ENCODE measurements at places on chromosomes 4 and X.

DNA sequence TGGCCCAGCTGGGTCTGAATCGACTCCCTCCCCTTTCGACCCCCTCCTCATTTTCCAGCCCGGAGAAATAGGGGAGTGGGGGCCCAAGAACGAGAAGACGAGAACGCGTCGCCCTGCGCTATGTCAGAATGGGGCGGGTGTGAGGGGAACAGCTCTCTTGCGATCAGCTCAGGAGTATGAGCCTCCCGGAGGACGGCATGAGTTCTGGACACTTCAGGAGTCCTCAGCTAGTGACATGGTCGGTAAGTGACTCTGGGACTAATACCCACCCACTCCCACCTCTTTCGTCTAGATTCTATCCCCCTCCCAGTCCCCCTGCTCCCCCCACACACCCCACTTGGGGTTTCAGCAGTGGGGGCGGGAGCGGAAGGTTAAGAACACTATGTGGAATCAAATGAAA, 944 bp downstream of the KLF8 start:
- DNase-seq = no peak

DNA sequence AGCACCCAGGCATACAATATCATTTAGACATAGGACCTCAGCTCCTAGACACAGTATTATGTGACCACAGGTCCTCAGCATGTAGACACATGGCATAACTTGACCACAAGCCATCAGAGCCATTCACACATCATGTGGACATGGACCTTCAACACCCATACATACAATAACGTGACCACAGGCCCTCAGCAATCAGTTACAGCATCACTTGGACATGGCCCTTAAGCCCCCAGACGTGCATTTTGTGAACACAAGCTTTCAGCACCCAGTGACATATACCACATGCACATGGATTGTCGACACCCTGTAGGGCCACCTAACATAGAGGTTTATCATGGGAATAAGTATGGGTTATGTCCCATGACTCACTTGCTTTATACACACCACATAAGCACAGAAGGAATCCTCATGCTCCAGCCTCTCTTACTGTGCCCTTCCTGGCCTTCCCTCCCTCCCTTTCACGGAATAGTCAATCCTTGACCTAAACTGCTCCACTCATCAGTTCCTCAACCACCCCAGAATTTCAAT, 1.9 kb downstream of the TSPYL2 start:
- DNase-seq = no peak

DNA sequence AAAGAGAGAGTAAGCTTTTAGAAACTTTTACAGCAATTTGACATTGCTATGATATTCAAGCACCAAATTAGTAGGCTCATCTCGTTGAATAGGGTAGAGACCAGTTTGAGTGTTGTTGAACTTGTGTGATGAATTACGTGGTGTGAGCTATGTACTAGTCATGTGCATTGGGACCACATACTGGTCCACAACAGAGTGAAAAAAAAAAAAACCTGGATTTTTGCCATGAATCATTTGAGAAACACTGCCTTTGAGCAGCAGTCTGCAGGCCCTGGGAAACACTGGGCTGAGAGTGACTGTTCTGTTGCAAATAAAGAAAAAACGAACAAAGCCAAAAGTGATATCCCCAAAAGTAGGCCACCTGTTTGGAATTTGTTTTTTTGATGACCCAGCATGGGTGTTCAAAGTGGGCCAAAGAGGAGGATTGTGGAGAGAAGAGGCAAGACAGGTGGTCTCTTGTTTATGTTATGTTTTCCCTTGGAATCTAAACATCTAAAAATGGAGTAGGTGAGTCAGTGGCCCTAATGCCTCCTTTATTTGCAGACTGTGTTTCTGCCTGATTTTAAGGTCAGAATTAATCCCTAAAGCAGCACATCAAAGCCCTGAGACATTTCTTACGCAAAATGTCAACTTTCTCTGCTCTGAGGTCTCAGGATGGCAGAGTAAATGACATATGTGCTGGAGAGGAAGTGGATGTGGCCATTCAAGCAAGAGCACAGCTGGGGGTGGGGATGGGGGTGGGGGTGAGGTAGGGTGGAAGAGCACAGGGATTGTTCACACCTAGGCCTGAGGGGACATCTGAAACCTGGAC, 33.5 kb downstream of the TAF7L start:
- no peak for DNase-seq

GRCh38 chrX:16828124-16828908, 41.8 kb downstream of the RBBP7 start:
- no peak for DNase-seq

GRCh38 chrX:10208281-10208856, 51.6 kb downstream of the CLCN4 start:
- no peak for DNase-seq

- peak; percentile 27 for DNase-seq
Observed at GRCh38 chrX:7088968-7089615, 58.4 kb upstream of the STS start.

- no peak for DNase-seq
Observed at GRCh38 chr4:109850601-109851000, 2.7 kb downstream of the LRIT3 start.

GRCh38 chrX:49842621-49843020, 13.5 kb downstream of the PAGE4 start:
- DNase-seq = no peak

GRCh38 chr4:26365537-26366150, 44.8 kb downstream of the RBPJ start:
- no peak for DNase-seq

DNA sequence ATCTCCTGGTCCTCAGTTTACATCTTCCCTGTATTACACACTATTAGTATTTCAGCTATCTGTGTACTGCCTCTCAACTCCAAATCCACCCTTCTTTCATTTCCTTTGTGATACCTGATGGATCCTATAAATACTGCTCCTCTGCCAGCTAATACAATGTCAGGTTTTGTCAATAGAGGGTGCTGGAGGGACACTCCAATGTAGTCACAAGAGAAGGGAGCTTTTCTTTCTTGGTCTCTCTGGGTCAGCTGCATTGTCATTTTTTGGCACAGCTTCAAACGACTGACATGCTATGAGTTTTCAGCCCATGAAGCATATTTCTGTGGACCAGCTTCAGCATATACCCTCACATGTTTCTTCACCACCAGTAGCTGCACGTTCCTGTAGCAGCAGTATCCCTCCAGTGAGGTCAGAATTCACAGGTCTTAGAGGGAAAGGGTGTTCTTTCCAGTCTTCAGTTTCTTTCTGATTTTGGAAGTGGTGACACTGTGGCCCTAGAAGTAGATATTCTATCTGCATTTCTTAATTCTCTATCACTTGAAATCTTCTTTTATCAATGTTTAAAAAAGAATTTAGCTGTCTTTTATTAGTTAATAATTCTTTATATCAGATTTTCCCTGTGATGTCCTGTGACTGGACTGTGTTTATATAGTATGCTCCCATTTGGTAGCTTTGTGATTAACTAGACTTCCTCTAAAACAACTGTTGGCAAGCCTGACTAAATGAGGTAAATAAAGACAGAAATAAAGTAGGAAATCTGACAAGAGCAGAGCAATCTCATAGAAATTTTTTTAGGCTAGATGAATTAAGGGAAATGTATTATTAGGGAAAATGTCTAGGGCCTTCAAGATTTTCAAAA, 60.6 kb downstream of the GABRA2 start:
- no peak for DNase-seq

- DNase-seq = no peak
Observed at GRCh38 chr4:73917081-73917501, 47.9 kb downstream of the CXCL1 start.

DNA sequence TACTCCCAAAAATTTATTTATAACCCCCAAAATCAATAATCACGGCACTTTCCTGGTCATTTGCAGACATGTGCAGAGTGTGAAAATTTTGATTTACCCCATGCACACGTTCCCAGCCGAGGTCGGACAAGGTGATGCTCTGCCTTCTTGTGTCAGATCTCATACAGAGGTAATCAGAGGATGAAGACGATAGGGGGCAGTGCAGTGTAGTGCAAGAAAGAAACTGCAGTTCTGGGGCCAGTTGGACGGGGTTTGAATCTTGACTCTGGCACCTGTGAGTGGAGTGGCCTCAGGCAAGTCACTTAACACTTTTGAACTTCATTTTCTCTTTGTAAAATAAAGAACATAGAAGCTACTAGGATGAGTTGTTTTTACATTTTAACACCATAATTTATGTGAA, 88.4 kb downstream of the FRMPD3 start:
- DNase-seq = no peak

- DNase-seq = no peak
Observed at GRCh38 chrX:111207851-111208250, 62.4 kb downstream of the CAPN6 start.

GRCh38 chr4:138392751-138393308, 150.7 kb upstream of the SLC7A11 start:
- DNase-seq = no peak

DNA sequence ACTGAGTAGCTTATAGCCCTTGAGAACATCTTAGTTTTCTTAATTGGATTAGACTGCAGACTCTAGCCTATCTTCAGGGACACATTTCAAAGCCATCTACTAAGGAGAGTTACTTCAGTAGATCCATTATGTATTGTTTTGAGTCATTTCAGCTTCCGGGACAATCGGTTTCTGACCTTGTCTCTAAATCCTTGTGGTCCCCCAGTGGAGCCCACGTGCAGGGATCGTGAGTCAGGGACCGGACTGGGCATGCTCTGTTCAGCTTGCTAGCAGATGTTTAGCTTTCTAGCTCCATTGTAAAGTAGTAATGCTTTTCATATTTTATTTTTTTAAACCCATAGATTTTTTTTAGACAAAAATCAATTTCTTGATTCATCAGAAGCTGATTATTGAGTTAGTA, 211.9 kb upstream of the PRPS2 start:
- DNase-seq = no peak

GRCh38 chr4:111952688-111953087, 192.6 kb upstream of the FAM241A start:
- DNase-seq = no peak

- no peak for DNase-seq
Observed at GRCh38 chr4:158823461-158823873, 54.6 kb downstream of the FNIP2 start.

DNA sequence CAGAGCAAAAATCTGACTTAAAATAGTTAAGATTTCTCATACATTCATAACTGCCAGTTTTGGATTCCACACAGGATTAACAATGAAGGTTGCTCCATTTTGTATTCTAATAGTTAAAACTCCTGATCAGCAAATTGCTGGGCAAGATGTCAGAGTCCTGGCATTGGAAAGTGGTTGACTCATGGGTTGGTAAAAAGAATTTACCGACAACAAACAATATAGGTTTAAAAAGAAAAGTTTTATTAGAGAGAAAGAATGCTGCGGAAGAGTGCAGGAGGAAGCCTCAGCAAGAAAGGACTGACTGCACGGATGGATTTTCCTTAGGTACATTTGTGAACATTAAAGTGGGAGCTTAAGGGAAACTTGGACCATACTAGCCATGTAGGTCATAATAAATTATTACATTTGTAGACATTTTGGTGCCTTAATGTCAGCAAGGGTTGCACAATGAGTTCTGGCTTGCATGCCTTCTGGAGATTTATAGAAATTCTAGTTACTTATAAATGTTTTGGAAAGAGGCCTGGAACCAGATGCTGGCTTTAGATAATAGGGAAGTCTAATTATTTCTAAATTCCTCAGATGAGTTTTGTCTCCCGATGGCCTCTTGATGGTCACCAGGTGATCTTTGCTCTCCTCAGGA, 25.4 kb upstream of the IL2 start:
- DNase-seq = no peak

- no peak for DNase-seq
Observed at GRCh38 chr4:53866055-53866454, 198.3 kb downstream of the CHIC2 start.

DNA sequence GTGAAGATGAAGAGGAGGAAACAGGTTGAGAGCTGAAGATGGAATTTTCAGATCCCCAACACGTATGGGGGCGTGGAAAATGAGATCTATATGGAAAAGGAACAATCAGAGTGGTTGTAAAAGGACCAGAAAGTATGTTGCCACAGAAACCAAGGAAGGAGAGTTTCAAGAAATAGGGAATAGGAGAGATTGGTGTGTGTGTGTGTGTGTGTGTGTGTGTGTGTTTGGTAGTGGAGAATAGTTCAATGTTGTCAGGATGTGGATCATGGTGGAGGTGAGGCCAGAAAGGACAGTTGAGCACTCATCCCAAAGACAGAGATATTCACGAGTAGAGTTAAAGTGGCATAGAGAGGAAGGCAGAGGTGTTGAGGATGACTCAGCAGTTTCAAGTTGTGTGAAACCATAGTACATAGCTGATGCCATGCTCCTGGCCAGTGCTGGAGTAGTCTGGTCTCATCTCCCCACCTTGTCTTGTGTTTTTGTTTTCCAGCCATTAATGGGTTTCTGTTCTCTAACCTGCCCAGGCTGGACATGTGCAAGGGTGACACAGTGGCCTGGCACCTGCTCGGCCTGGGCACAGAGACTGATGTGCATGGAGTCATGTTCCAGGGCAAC, 36.1 kb downstream of the HEPH start:
- no peak for DNase-seq

- DNase-seq = no peak
Observed at GRCh38 chr4:48436318-48436717, 46.8 kb upstream of the SLC10A4 start.

GRCh38 chr4:102640669-102641068, 120.1 kb downstream of the MANBA start:
- DNase-seq = no peak

- no peak for DNase-seq
Observed at GRCh38 chr4:176902710-176903323, 110.1 kb upstream of the VEGFC start.

- DNase-seq = no peak
Observed at GRCh38 chr4:148159793-148160192, 282.4 kb downstream of the NR3C2 start.

- no peak for DNase-seq
Observed at GRCh38 chrX:136477026-136477425, 10.7 kb upstream of the BRS3 start.
